Ovary (tissue), 10 donors: ENCODE measurements at places on chromosomes 1 and 21. TPM values are rescaled to one million over a fixed set of nuclear protein-coding genes. Genes with fewer than 3 reads are reported as not detected.
A peak's percentile ranks its signal among the peaks of the same experiment; 100 is the strongest.

The RGS16 gene
- 3.8 TPM for polyA plus RNA-seq

DNA sequence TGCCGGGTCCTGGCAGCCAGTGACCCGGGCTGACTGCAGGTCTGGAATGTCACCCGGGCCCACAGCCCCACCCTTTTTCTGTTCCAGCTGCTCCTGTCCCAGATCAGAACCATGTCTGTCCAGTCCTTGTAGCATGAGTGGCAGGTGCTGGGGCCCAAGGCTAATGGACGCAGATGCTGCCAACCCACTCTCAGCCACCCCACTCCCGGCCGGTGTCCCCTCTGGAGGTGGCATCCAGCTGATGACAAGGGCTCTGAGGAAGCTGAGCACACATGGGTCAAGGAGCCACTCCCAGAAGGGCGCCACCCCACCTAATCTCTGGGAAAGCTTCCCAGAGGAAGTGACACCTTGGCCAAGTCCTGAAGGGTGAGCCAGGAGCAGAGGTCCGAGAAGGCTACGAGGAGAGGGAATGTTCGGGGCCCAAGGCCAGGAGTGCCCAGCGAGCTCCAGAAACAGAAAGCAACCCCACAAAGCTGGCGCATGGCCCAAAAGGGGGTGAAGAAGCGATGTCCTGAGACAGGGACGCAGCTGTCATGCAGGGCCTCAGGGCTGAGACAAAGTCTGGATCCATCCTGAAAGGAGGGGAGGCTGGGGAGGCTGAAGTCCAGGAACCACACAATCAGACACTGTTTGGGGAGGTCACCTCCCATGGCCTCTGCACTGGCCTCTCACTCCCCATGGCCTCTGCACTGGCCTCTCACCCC lies 39.5 kb downstream of the ACOT7 start:
- peaks cover 17% of the 10 kb centered on the region for H3K4me1 ChIP-seq
- H3K27me3 ChIP-seq = no peaks in the 10 kb centered on the region
- H3K27ac ChIP-seq = no peak overlapping the region
- H3K36me3 ChIP-seq = no peaks in the 10 kb centered on the region
- H3K4me3 ChIP-seq = no peak overlapping the region

The AADACL3 gene
- not detected for polyA plus RNA-seq

The RBBP4 gene
- polyA plus RNA-seq = 117 TPM

DNA sequence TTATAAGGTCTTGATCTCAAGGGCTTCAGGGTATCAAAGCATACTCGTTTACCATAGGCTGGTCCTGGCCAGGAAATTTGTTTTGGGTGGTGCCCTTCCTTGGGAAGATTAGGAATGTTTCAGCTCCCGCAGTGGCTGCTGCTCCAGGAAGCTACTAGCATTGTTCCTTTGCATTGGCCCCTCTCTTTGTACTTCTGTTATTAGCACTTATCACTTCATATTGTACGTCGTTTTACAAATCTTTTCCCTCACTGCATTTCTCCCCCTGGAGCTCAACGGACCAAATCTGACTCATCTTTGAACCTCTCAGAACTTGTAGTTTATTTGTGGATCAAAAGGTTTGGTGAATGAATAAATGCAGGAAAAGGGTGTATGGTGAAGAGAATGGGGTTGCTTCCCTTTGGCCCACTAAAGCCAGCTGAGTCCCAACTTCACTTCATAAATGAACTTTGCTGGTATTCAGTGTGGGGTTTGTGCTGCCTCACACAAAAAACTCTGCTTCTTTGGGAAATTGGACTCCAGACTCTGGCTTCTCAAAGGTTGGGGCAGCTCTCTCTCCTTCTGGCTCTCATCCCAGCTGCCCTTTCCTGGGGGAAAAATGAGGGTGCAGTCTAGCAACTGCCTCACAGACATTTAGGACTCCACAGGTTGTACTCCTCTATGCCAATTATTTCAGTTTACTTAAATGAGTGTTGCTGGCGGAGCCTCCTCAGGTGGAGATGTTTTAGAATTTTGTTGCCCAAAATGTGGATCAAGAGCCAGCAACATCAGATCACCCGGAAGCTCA lies 5.9 kb downstream of the GNAT2 start:
- no peak for DNase-seq
- H3K27ac ChIP-seq = no peak overlapping the region
- H3K4me1 ChIP-seq = no peaks in the 10 kb centered on the region
- no peaks in the 10 kb centered on the region for H3K27me3 ChIP-seq
- no peaks in the 10 kb centered on the region for H3K36me3 ChIP-seq
- no peak overlapping the region for H3K4me3 ChIP-seq

- no peaks in the 10 kb centered on the region for H3K36me3 ChIP-seq
- H3K27ac ChIP-seq = no peak overlapping the region
- H3K4me3 ChIP-seq = no peak overlapping the region
- no peak for DNase-seq
Observed at GRCh38 chr1:89935235-89935634, 59.7 kb upstream of the ZNF326 start.

- no peaks in the 10 kb centered on the region for H3K36me3 ChIP-seq
- H3K4me3 ChIP-seq = no peak overlapping the region
- H3K4me1 ChIP-seq = peaks cover 3% of the 10 kb centered on the region
- DNase-seq = no peak
Observed at GRCh38 chr1:113088972-113089371, 16.0 kb downstream of the LRIG2 start.

- no peak overlapping the region for H3K4me3 ChIP-seq
- no peaks in the 10 kb centered on the region for H3K36me3 ChIP-seq
- DNase-seq = no peak
- no peaks in the 10 kb centered on the region for H3K27me3 ChIP-seq
- no peaks in the 10 kb centered on the region for H3K4me1 ChIP-seq
Observed at GRCh38 chr1:57887964-57888491, 464.2 kb upstream of the DAB1 start.

The CRNN gene
- polyA plus RNA-seq = not detected

- no peaks in the 10 kb centered on the region for H3K36me3 ChIP-seq
- no peaks in the 10 kb centered on the region for H3K27me3 ChIP-seq
- peak overlapping the region; percentile 26 for H3K27ac ChIP-seq
- H3K4me3 ChIP-seq = peak overlapping the region; percentile 90
Observed at GRCh38 chr1:160030657-160031364, 979 bp downstream of the PIGM start.

GRCh38 chr1:61523893-61524605 lies 200.9 kb downstream of the TM2D1 start:
- H3K27me3 ChIP-seq = no peaks in the 10 kb centered on the region
- H3K27ac ChIP-seq = no peak overlapping the region
- no peaks in the 10 kb centered on the region for H3K4me1 ChIP-seq
- H3K36me3 ChIP-seq = no peaks in the 10 kb centered on the region

DNA sequence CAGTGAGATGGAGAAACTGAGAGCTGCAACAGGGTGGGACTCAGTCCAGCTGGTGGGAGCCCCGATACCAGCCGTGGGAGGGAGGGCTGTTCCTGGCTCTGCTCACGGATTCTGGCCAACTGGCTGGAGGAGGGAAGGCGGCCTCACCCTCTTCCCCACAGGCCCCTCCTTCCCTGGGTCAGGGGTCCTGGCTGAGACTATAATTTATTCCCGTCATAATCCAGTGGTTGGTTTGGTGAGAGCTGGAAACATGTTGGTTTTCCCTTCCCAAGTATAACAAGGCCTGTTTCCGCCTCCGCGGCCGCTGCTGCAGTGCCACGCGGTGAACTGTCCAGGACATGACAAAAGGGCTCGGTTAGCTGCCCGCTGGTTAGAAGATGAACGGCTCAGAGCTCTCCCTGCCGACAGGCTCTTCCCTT lies 10.0 kb downstream of the PTPRF start:
- peaks cover 22% of the 10 kb centered on the region for H3K4me1 ChIP-seq
- H3K27ac ChIP-seq = peak overlapping the region; percentile 35
- peak; percentile 90 for DNase-seq

The DNAI4 gene
- 3.0 TPM for polyA plus RNA-seq

GRCh38 chr21:36759348-36760083 lies 60.6 kb downstream of the SIM2 start:
- no peak overlapping the region for H3K27ac ChIP-seq
- no peaks in the 10 kb centered on the region for H3K4me1 ChIP-seq
- H3K4me3 ChIP-seq = no peak overlapping the region
- no peaks in the 10 kb centered on the region for H3K27me3 ChIP-seq
- no peak for DNase-seq

DNA sequence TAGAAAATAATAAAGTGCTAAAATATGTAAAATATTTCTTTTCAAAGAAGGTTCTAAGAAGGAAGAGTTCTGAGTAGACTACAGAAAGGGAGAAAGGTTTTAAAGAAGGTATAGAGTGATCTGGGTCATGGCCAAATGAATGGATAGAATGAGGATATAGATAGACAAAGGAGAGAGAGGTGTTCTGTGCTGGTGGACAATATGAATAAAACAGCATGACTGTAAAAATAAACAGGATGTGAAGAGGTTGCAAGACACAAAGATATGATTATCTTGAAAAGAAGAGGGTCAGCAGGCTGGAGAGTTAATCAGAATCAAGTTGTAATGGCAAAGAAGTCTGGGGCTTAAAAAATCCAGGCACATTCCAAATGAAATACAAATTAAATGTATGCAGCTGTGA lies 86.7 kb upstream of the GNG4 start:
- no peaks in the 10 kb centered on the region for H3K27me3 ChIP-seq
- no peak overlapping the region for H3K4me3 ChIP-seq
- no peaks in the 10 kb centered on the region for H3K36me3 ChIP-seq
- H3K27ac ChIP-seq = no peak overlapping the region

DNA sequence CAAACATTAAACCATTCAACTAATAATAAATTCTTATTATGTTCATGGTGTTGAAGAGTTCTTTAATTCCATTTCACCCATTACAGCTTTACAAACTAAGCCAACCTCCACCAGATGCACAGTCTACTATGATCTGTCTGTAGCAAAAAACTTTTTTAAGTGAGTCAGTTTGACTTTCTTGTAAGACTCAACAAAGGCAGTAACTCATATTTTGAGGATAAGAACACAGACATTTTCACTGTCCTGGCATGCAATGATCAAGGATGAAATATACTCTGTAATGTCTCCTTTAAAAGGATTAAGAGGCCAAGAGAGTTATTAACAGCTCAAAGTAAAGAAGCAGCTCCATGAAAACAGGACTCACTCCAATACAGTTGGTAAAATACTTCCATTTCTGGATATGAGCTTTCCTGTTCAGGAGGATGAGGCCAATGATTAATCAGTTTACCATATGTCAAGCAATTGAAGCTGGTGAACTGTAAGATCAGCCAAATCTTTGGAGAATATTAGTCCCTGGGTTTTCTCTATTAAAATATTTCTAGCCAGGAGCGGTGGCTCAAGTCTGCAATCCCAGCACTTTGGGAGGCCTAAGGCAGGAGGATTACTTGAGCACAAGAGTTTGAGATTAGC lies 20.6 kb downstream of the XKR8 start:
- no peak overlapping the region for H3K4me3 ChIP-seq
- DNase-seq = no peak
- no peak overlapping the region for H3K27ac ChIP-seq
- no peaks in the 10 kb centered on the region for H3K27me3 ChIP-seq
- H3K36me3 ChIP-seq = no peaks in the 10 kb centered on the region
- H3K4me1 ChIP-seq = no peaks in the 10 kb centered on the region

GRCh38 chr21:39037807-39038405 lies 145.3 kb downstream of the PSMG1 start:
- H3K27ac ChIP-seq = no peak overlapping the region
- peaks cover 4% of the 10 kb centered on the region for H3K4me1 ChIP-seq
- DNase-seq = no peak
- no peaks in the 10 kb centered on the region for H3K36me3 ChIP-seq

- H3K27ac ChIP-seq = no peak overlapping the region
- DNase-seq = peak; percentile 8
- no peaks in the 10 kb centered on the region for H3K4me1 ChIP-seq
- H3K4me3 ChIP-seq = no peak overlapping the region
- H3K27me3 ChIP-seq = no peaks in the 10 kb centered on the region
Observed at GRCh38 chr1:3014050-3014440, 7.2 kb upstream of the ACTRT2 start.

DNA sequence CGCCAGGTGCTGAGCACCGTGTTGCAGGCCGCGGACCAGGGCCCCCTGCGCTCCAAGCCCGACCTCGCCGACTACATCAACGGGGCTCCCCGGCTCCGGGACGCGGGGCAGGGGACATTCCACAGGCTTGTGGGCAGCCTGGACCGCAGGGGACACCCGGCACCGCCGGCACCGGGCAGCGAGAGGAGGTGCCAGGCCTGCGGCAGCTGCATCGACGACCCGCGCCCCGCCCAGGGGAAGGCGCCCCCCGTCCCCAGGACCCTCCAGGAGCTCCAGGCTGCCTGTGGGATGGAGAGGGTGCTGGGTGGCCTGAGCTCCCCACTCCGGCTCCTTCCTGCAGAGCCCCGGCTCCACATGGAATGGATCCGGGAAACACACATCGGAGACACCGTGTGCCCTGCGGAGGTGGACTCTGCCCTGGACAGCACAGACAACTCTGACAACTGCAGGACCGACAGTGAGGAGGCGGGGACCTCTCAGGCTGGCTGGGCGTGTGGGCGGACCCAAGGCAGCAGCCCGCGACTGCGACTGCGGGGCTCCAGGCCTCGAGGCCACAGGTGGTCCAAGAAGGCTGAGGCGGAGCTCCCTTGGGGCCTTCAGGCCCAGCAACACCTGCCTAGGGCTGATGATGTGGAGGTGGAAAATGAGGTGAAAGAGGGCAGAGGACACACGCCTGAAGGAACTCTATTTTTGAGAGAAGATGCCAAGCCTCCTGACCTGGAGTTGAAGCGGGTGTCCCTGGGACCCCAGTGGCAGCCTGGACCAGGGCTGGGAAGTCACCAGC lies 22.8 kb downstream of the KIAA1614 start:
- H3K27ac ChIP-seq = no peak overlapping the region
- H3K27me3 ChIP-seq = no peaks in the 10 kb centered on the region
- H3K4me1 ChIP-seq = no peaks in the 10 kb centered on the region
- no peaks in the 10 kb centered on the region for H3K36me3 ChIP-seq
- no peak for DNase-seq

The DISP3 gene
- 0.08 TPM for polyA plus RNA-seq
